ENCODE measurements at places on chromosomes 7 and 10. TPM values are rescaled to one million over a fixed set of nuclear protein-coding genes. Genes with fewer than 3 reads are reported as not detected.

Gene CARD11
- 3.9 TPM for total RNA-seq

Gene IFIT3
- total RNA-seq: 21.1 TPM

Gene DOCK4
- 6.6 TPM for total RNA-seq

Gene ACTL6B
- total RNA-seq: not detected

Gene SLK
- total RNA-seq: 19.3 TPM

Gene AEBP1
- 90.4 TPM for total RNA-seq

Gene DPP6
- not detected for total RNA-seq
